Cortex of kidney (tissue), 1 donor: ENCODE measurements at places on chromosomes 13 and 19.

DNA sequence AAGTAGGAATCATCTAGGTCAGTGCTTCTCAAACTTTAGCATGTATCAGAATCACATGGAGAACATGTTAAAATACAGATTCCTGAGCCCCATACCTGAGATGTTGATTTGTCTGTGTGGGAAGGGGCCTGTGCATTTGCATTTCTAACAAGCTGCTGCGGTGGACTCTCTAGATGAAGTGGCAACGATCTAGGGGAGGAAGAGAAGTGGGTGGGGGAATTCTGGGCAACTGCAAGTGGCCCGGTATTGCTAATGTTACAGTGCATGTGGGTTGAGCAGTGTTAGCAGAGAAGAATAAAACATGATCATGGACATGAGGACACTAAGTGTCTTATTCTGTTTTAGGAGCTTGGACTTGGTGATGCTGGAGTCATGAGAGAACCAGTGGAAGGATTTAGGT is 329.0 kb downstream of the OLFM4 start:
- no peak for DNase-seq

- DNase-seq: no peak
Measured at GRCh38 chr13:102678339-102679107, 16.3 kb downstream of the METTL21C start.

DNA sequence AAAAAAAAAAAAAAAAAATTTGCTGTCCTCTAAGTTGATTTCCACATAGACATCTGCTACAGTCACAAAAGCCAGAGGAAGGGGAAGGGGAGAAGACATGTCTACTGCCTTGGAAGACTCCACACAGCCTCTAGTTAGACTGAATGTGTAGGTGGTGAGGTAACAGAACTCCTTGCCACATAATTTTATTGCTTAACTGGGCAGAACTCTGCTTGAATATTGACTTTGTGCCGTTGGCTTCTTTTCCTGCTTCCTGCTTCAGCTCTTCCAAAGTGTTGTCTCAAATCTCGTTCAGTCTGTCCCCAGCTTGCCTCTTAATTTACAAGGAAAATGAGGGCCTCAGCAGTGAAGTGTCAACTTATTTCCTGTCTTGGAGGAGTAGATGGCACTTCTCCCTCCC is 37.1 kb downstream of the ESD start:
- no peak for DNase-seq

DNA sequence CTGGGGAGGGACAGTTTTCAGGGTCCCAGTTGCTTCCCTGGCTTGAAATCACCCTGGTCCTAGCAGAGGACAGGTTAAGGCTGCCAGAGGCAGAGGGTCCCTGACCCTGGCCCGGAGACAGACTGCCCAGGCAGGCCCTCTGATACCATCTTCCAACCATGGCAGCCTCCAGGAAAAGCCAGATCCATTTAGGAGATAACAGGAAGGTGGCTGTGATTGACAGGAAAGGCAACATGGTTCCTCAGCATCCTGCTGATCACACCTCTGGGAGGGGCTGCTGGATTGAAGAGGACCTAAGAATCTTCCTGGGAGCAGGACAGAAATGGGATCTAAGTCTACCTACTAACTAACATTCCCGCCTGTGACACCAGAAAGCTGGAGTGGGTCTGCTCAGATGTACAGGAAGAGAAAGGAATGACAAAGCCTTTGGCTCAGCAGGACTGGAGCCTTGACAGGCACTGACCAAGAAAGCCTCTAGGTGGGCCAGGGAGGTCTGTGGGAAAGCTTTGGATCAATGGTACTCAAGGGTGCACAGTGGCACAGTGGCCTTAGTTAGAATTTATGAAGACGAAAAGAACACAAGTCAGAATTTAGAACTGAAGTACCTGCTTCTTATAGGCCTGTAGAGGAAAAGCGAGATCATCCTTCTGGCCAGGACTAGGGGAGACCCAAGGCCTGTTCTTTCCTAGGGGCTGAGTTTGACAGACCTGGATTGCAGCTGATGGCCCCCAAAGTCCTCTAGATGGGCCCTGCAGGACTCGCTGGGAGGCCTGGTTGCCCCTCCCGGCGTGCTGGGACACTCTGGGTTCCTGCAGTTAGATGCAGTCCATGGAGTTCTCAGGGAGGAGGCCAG is 2.3 kb upstream of the PRKACA start:
- no peak for DNase-seq

DNA sequence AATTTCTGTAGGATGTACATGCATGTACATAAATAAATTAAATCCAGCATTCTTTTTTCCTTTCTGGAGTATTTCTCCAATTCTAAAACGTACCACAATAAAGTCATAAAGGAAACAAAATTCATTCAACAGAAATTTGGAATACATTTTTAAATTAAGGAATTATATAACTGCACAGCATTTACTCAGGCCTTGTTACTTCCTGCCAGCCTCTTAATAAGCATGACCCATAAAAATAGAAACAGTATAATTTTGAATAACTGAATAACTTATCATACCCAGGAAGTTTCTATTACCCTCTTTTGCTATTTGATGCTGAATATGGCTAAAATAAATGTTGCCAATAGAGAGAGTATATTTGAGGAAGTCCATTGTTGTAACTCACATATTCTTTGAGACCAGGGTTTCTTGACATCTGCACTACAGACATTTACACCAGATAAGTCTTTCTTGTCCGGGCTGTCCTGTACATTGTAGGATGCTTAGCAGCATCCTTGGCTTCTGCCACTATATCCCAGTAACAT is 178.2 kb downstream of the KLF12 start:
- no peak for DNase-seq

DNA sequence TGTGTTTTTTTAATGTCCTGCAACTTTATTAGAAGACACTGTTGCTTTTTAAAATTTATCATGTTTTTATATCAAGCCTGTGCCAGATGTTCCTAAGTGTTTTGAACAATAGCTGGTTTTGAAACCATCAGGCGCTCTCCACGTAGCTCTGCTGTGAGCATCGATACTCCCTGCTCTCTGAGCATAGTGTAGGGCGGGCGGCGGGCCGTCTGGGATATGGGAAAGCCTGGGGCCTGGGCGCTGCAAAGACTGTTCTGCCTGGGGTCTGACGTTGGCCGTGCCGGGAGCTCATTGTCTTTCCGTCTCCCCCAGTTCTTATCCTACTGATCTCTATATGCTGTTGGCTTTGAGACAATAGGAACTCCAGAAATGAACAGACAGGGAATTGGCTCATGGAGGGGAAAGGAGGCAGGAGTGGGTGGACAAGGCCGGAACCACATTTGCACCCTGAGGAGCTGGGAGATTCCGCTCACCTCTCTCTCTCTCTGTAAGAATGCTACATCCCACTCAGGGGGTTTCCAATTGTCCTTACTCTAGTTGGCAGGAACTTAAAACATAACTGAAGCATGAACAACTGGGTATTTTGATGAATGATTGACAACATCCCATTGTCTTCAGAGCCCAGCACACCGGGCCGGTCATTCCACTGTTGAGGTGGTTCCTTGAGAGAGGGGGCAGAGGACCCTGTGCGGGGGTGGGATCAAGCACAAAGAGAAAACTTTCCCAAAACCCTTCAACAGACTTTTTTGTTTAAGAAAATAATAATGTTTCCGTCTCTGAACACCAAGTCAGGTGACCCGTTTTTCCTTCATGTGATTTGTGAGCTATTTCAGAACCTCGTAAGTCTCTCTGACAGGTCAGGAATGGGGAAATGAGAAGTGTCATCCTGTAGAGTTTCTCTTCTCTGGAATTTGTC is 64.7 kb downstream of the COL4A2 start:
- DNase-seq: no peak

- DNase-seq: no peak
Measured at GRCh38 chr13:23560571-23561089, 9.6 kb upstream of the TNFRSF19 start.

- no peak for DNase-seq
Measured at GRCh38 chr19:16283210-16284061, 41.2 kb upstream of the KLF2 start.

- no peak for DNase-seq
Measured at GRCh38 chr13:20570517-20570916, 3.6 kb downstream of the IFT88 start.

GRCh38 chr19:47143322-47144073 is 12.9 kb downstream of the SAE1 start:
- no peak for DNase-seq

DNA sequence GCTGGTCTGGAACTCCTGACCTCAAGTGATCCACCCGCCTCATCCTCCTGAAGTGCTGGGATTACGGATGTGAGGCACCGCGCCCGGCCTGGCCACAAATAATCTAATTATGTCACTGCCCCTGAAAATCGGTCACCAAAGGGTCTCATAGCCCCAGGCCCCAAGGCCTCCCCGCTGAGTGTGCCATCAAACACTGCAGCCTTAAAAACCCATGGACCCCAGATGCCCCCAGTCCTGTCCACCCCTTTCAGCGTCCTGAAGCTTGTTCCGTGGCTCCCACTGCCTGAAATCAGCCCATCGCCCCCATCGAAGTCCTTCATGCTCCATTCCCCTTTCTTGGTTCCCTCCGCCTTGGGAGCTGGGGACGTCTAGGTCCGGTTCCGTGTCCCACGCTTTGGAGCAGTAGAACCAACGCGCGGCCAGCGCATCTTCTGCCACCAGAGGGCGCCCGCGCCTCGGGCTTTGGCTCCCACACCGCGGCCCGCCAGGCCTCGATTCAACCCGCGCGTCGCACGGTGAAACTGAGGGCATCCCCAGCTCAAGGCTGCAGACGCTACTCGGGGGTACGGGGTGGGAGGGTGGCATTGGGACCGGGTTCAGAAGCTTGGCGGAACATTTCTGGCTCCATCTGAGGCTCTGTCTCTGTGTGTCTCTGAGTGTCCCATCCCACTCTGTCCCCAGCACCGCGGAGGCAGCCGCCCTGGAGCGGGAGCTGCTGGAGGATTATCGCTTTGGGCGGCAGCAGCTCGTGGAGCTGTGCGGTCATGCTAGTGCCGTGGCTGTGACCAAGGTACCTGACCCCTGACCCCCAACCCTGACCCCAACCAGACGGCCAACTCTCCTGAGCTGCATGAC is 3.5 kb downstream of the YJEFN3 start:
- no peak for DNase-seq

DNA sequence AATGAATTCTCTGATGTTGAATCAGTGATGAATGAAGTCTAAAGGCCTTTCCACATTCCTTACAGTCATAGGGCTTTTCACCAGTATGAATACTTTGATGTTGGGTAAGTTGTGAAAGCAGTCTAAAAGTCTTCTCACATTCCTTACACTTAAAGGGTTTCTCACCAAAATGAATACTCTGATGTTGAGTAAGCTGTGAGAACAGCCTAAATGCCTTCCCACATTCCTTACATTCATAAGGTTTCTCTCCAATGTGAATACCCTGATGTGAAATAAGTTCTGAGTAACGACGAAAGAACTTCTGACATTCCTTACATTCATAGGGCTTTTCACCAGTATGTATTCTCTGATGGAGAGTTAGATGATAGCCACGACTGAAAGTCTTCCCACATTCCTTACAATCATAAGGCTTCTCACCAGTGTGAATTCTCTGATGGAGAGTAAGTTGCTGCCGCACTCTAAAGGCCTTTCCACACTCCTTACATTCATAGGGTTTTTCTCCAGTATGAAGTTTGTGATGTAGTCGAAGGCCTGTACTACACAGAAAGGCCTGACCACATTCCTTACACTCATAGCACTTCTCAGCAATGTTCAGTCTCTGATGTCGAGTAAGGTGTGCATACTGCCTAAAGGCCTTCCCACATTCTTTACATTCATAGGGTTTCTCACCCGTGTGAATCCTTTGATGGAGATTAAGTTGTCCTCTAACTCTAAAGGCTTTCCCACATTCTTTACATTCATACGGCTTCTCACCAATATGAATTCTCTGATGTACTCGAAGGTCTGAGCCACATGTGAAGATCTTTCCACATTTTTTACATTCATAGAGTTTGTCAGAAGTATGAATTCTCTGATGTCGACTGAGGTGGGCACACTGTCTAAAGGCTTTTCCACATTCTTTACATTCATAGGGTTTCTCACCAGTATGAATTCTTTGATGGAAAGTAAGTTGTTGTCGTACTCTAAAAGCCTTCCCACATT is 19.9 kb downstream of the ZFP30 start:
- no peak for DNase-seq

DNA sequence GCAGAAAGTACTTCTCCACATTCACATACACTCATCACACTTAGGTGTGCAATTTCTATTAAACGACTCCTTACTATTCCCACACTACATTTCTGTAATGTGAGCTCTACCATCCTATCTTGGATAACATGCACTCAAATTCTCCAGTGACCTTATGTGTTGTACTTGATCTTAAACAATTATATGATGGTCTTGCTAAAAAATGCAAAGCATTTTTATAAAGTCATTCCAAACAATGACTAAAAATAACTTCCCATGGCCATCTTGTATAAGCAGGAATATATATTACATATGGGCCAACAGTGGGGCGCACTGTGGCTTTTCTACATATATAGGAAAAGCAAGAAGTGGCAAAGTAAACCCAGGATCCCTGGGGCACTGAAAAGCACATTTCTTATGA is 155.5 kb downstream of the FLT1 start:
- no peak for DNase-seq

- no peak for DNase-seq
Measured at GRCh38 chr19:44002566-44003460, at the start of gene ZNF230. Gene ZNF230, plus strand, starts transcription at chr19:44002957. Its CDS starts 4,122 bp downstream, at chr19:44007079.

GRCh38 chr19:32817569-32818476 is 51.7 kb downstream of the SLC7A9 start:
- no peak for DNase-seq

- DNase-seq: no peak
Measured at GRCh38 chr19:54654447-54655321, 8.1 kb upstream of the LILRB4 start.

DNA sequence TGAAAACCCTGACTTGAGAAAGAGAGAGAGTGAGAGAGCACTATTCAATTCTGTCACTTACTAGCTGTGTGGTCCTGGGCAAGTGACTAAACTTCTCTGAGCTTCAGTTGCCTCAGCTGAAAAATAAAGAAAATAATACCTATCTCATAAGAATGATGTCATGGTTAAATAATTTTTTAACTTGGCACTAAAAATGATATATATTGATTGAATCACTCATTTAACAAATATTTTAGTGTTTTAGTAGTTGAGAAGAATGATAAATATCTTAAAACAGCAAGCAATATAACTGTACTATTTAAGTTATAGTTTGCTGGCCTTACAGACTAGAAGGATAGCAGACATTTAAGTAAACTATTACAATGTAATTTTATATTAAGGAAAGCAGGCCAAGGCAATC is 764.2 kb downstream of the DIAPH3 start:
- DNase-seq: no peak

GRCh38 chr19:49441210-49441959 is at the start of gene SLC17A7:
Gene SLC17A7, minus strand, starts transcription at chr19:49441527. Its CDS starts 148 bp downstream, at chr19:49441379.
- no peak for DNase-seq

DNA sequence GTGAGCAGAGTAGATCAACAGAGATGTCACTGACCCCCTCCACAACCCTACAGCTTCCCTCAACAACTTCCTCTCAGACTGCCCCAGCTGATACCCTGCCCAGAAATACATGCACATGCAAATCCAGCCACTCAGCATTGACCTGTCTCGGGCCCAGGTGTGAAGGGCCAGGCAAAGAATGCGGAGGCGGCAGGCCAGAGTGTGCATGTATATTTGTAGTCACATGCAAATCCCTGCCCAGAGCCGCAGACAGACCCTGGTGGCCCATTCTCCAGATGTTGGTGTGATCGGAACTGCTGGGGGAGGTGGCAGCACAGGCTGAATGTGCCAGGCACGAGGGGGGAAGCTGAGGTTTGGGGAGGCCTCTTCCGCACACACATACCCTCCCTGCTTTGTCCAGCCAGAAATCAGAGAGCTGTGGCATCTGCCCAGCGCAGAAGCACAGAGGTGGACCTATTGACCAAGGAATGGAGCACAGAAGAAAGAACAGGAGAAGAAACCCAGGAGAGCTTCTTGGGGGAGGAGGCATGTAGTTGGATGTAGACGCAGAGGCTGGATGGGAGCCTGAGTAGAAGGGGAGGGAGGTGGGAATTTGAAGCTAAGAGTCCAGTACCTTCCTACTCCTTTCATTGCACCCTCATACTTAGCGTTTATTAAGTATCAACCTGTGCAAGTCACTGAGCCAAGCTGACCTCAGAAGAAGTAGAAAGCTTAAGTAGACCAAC is 14.4 kb downstream of the MEF2B start:
- no peak for DNase-seq
